ENCODE measurements at places on chromosomes 16 and 17.

- DNase-seq, result no peak
These were observed 57.8 kb upstream of the CACNG5 start for GRCh38 chr17:66776999-66777688.

DNA sequence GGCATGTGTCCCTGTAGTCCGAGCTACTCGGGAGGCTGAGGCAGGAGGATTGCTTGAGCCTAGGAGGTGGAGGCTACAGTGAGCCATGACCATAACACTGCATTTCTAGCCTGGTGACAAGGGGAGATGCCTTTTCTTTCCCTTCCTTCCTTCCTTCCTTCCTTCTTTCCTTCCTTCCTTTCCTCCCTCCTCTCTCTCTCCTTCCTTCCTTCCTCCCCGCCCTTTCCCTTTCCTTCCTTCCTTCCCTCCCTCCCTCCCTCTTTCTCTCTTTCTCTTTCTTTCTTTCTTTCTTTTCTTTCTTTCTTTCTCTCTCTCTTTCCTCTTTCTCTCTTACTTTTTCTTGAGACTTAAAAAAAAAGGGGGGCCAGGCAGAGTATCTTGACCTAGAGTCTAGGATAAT is 3.1 kb upstream of the CEP20 start:
- no peak for DNase-seq

GRCh38 chr17:33234930-33235685 is 58.0 kb downstream of the ASIC2 start:
- DNase-seq, result no peak

DNA sequence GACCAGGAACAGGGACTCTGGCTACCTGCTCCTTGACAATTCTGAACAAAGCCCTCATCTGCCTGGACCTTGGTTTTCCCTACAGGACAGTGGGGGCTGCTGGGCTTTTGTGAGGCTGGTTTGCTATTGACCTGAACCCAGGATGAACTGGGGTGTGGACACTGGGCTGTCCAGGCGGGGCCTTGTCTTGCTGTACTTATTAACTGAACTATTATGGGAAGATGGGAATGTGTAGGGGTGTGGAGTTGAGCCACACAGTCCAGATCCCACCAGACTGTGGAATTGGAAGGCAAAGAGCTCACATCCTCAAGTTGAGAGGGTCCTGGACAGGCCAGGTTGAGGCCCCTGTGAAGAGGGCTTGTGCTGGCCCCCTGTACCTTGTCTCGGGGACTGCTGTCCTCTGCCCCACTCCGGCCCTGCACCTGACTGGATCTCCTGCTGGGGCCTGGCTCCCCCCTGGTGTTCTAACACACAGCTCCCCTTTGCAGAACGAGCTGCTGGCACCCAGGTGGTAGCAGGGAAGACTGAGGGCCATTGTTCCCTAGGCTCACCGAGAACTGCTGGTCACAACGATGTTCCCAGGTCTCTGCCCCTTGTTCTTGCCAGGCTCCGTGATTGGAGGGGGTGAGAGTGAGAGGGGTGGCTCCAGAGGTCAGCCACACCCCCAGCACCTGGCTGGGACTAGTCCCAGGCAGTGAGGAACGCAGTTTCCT is 51.8 kb upstream of the CDC42EP4 start:
- DNase-seq, result no peak

DNA sequence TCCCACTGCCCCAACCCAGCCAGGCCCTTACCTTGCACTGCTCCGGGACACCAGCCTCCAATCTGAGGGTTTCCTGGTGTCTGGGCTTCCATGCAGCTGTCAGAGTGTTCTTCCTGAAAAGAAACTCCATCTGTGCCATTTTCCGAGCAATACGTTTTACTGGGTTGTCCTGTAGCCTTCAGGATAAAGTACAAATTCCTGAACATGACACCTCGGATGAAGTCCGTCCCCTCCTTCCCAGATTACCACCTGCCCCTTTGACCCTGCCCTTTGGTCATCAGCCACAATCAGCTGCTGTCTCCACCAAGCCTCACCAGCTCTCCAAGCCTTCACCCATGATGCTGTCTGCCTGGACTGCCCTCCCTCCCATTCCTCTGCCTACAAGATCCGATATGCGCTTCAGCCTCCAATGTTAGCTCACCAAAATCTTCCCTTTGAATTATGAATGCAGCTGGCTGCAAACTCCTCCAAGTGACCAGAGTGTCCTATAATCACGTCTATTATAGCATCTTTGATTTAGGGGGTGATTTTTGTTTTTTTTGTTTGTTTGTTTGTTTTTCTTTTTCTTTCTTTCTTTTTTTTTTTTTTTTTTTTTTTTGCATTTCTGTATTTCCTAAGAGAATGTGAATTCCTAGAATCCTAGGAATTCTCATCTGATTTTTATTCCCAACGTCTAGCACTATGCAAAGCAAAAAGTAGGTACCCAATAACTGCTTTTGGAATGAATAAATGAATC is 60.6 kb upstream of the KIFC3 start:
- DNase-seq, result no peak

GRCh38 chr17:7774055-7774521 is 56.5 kb downstream of the DNAH2 start:
- DNase-seq, result peak; percentile 9

GRCh38 chr16:84680843-84681629 is 18.8 kb upstream of the USP10 start:
- DNase-seq, result no peak

DNA sequence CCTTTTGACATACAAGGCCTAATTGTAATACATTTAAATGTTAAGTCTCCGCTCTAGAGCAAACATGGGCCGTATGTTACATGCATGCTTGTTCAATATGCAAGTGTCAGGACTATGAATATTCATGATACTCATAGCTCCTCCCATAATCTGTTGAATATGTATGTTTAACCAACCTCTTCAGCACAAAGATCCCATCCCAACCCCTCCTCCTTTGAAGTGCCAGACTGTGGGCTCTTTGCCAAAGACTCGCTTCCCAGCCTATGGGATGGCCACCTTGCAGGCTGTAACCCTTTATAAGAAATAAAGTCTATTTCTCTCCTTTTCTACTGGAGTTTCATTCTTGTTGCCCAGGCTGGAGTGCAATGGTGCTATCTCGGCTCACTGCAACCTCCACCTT is 156.2 kb downstream of the ABCC12 start:
- DNase-seq, result no peak

DNA sequence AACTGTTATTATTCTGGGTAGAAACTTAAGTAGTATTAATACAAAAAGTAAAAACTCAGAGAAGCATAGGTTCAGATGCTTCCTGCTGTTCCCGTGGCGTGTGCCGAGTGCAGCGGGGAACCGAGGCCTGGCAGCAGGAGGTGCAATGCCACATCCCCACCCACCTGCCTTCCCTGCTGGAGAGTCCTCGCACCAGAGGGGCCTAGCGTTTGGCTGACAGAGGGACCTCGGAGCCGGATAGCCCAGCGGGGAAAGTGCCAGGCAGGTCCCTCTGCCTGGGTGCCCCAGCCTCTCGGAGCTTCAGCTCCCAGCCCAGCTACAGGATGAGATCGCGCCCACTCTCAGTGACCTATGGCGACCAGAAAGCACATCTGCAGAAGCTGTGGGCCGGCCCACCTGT is 169.6 kb upstream of the GSE1 start:
- DNase-seq, result no peak

GRCh38 chr16:87447323-87447722 is 45.5 kb downstream of the ZCCHC14 start:
- DNase-seq, result no peak
